ENCODE measurements at places on chromosomes 5 and 9.

GRCh38 chr5:101942321-101942882 lies 353.7 kb downstream of the SLCO4C1 start:
- DNase-seq = peak; percentile 15

- no peak for DNase-seq
Measured at GRCh38 chr9:130213911-130214761, 41.9 kb downstream of the NCS1 start.

GRCh38 chr5:167346461-167346860 lies 945.0 kb upstream of the WWC1 start:
- DNase-seq = no peak

- peak; percentile 3 for DNase-seq
Measured at GRCh38 chr5:132253452-132254320, 3.8 kb upstream of the PDLIM4 start.

GRCh38 chr5:10467281-10468198 lies 25.9 kb downstream of the ROPN1L start:
- DNase-seq = no peak

DNA sequence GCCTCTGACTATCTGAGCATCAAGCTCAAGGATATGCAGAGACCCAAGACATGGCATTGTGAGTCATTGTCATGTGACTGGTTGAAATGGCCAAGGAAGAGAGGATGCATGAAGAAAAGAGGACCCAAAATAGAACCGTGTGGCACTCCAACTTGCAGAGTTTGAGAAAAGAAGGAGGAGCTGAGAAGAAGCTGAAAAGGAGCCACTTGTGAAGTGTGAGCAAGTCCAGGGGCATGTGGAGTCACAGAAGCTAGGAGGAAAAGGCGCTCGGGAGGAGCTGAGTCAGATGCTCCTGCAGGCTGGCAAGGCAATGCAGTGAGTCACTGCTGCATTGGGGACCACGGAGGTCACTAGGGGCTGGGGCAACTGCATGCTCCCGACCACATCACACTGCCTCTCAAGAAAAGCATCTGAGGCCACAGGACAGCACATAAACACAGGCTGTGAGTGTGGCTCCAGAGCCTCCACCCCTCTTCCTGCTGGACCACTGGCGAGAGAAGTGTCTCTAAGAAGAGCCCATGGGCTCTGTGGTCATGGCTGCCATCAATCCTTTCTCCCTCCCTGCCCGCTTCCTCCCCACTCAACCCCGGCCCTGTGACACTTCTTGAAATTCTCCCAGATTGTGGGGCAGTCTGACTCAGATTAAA lies 197.6 kb downstream of the DRD1 start:
- peak; percentile 67 for DNase-seq

GRCh38 chr9:15618540-15619331 lies 65.9 kb downstream of the CCDC171 start:
- no peak for DNase-seq

- DNase-seq = no peak
Measured at GRCh38 chr5:53817183-53817582, 256.7 kb downstream of the NDUFS4 start.

- no peak for DNase-seq
Measured at GRCh38 chr9:91580136-91580535, 156.5 kb upstream of the NFIL3 start.

DNA sequence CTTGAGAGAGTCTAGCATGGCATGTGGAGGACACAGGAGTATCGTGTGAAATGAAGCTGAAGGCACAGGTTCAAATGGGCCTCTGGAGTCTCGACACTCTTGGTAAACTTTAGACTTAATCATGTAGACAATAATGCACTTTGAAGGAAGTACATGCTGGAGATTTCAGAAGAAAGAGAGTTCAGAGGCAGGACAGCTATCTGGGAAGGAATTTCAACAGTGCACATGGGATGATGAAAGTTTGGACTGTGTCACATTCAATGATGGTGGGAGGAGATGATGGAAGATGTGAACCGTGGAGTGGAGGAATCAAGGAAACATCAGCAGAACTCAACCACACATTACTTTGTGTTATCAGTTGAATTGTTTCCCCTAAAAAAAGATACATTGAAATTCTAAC lies 88.6 kb upstream of the PAPPA start:
- DNase-seq = no peak

DNA sequence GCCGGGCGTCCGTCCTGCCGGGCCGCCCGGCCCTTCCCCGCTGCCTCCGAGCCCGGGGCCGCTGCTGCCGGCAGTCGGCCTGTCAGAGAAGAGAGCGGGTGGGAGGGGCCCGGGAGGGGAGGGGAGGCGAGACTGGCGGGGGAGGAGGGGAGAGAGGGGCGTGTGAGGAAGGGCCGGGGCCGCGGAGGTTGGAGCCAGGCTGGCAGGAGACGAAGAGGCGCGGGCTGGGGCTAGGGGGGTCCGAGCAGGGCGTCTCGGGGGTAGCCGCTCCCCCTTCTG lies 570 bp downstream of the CREBRF start:
- peak; percentile 90 for DNase-seq

- no peak for DNase-seq
Measured at GRCh38 chr9:126507318-126508109, 106.2 kb upstream of the LMX1B start.

DNA sequence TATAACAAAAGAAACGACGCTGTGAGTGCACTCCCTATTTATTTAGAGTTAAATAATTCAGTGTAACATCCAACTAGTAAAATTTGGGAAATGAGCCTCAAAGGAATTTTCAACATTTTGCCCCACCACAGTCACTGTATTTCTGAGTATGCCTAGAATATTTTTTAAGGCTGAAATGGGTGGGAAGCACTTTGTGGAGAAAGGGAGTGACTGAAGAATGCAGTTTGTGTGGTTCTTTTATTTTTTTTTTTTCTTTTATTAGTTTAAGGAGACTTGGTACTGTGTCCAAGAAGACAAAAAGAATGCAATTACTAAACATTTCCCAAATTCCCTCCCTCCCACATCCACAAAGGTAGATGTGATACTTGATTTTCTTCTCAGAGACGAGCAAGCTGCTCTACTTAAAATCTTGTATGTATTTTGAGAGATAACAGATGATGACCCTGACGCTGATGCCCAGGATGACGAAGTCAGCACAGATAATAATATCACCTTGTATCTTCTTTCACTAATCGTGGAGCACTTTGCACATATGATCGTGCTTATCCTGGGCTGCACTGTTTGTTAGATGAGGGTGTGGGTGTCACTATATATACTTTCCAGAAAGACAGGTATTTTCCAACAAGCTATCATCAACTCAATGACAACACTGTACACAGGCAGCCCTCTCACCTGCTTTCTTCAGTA lies 586.3 kb downstream of the RAB3C start:
- DNase-seq = no peak

- DNase-seq = no peak
Measured at GRCh38 chr5:154837009-154837901, 13.1 kb downstream of the FAXDC2 start.

- DNase-seq = no peak
Measured at GRCh38 chr9:104286799-104287198, 192.7 kb downstream of the SMC2 start.

DNA sequence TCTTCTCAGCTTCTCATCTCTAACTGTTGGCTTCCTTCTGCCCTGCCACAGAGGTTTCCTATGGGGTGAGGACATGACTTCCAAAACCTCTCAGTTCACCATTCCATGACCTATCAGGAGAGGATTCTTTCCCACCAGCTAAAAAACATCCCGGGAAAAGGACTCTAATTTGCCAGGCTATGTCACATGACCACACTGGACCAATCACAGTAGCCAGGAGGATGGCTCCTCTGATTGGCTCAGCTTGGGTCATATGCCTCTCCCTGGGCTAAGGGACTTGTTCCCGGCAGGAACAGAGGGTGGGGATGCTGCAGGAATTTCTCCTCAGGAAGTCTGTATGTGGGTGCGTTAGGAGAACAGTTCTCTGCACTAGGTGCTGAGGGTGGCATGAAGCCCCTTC lies 40.3 kb upstream of the XPA start:
- DNase-seq = peak; percentile 10

DNA sequence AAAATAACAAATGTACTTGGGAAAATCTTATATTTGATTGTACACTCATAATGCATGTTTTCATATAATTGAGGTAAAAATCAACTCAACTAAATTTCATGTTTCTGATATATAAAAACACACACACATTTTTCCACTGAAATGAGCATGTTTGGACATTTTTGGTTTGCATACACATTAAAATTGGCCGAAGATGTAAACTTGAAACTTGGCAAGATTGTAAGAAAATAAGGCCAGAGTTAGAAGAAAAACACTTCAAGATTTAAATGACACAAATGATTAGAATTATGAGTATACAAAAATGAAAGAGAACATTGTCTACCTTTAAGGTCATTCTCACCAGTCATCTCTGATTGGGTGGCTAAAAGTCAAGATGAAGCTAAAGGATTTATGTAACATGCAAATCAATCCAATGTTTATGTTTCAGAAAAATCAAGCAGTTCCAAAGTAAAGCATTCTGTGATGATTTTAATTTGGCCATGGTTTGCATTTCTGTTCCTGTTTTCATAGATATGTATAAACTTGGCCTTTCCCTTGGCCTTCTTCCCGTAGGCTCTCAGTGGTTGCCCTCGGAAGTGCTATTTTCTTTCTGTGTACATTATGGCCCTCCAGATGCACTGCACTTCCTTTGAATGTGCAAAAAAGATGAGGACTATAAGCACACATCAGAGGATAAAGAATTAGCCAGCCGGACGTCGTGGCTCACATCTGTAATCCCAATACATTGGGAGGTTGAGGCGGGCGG lies 1105.4 kb upstream of the DMAC1 start:
- DNase-seq = no peak

DNA sequence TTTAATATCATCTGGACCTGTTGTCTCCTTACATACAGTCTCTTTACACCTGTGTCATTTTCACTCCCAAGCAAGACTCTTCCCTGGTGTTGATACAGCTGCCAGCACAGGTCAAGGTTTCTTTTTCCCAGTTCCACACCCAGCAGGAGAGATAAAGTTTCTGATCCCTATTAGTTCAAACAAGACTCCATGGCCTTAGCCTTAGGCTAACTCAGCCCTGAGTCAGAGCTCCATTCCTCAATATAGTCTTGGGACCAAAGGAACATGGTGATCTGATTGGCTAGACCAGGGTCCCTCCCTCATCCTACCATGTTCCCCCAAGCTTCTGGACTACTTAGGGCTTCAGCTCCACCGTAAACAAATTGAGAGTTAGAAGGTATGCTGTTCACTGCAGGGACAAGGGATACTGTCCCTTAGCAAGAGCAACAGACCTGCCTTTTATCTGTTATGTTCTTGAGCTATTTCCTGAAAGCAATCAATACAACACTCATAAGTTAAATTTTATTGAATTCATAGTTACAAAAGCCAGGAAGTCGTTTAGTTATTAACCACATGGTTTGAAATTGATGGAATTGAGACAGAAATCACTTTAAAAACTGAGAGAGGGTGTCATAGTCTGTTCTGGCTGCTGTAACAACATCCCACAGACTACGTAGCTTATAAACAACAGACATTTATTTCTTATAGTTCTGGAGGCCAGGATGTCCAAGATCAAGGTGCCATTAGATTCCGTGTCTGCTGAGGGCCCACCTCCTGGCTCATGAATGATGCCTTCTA lies 20.5 kb downstream of the SLC1A1 start:
- no peak for DNase-seq

GRCh38 chr9:112505607-112506006 lies 19.0 kb downstream of the KIAA1958 start:
- DNase-seq = no peak

DNA sequence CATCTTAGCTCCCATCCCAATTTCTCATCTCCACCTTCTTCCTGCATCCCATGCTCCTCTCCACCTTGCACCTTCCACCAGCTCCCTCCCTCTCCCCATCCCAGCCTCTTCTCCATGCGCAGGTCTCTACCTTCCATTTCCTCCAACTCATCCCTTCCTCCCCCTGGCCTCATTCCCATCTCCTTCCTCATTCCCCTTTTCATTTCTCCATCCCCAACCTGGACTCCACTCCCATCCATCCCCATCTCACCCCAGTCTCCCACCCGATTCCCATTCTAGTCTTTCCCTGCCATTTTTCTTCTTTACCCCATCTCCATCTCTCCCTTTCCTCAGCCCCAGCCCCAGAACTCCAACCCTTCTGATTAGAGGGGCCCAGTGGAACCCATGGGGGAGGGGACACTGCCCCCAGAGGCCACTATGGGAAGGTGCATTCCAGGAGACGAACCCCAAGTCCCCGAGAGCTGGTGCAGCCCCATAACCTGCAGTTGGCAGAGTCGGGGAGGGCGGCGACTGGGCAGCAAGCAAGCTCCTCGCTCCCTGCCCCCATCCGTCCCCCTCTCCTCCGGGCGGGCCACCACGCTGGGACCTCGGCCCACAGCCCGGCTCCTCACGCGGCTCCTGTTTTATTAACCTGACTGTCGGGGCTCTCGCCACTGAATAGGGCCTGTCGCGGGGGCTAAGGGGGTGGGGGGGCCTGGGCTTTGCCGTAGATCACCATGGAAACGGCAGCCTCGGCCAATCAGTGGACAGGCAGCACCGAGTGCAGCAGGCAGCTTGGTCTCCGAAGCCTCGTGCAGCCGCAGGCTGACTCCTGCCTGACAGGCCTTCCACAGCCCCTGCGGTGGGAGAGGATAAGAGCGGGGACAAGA lies 66.7 kb downstream of the PCDH1 start:
- DNase-seq = peak; percentile 52

DNA sequence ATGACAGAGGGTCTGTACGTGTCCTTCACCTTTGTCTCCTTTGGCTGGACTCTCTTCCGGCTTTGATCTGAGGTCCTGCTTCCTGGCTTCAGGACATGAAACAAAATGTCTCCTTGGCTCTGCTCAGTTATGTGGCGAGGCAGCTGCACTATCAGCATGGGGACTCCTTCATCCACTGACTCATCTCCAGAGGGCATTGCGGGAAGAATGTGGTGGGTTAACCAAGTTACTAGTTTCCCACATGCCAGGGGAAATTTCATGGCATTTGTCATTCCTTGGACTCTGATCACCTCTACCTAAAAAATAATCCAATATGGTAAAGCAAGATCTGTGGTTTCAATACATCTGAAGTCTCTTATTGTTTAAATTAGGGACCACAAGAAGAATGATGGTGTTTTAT lies 259.7 kb downstream of the MED10 start:
- DNase-seq = no peak

GRCh38 chr5:81825237-81825636 lies 74.3 kb upstream of the SSBP2 start:
- DNase-seq = no peak

- DNase-seq = no peak
Measured at GRCh38 chr5:61461417-61461816, 129.4 kb downstream of the ZSWIM6 start.

- DNase-seq = no peak
Measured at GRCh38 chr5:2906302-2907090, 155.0 kb upstream of the IRX2 start.

- no peak for DNase-seq
Measured at GRCh38 chr9:110588296-110588695, 8.8 kb upstream of the SVEP1 start.
